ENCODE measurements at places on chromosomes 3 and 15. TPM values are rescaled to one million over a fixed set of nuclear protein-coding genes. Genes with fewer than 3 reads are reported as not detected.

NEIL1 gene
- total RNA-seq = 1.7 TPM

SH3GL3 gene
- total RNA-seq = not detected

DNAH12 gene
- total RNA-seq = 0.28 TPM

ARGFX gene
- total RNA-seq = not detected

RHCG gene
- total RNA-seq = under 0.01 TPM

CPLX3 gene
- not detected for total RNA-seq

CLEC3B gene
- 23.7 TPM for total RNA-seq

RUVBL1 gene
- total RNA-seq = 47.1 TPM

MOBP gene
- under 0.01 TPM for total RNA-seq

KLHL40 gene
- total RNA-seq = not detected

ZIC4 gene
- not detected for total RNA-seq

USP13 gene
- total RNA-seq = 17.4 TPM

SPG21 gene
- total RNA-seq = 62.5 TPM

C3orf62 gene
- total RNA-seq = 0.28 TPM

CADPS gene
- total RNA-seq = 0.85 TPM

TNNC1 gene
- 2.5 TPM for total RNA-seq

SCG5 gene
- total RNA-seq = 54.4 TPM

ST6GAL1 gene
- total RNA-seq = 11.6 TPM

GABRA5 gene
- 0.28 TPM for total RNA-seq

PRR20G gene
- not detected for total RNA-seq

PXK gene
- total RNA-seq = 14.2 TPM

SLC12A1 gene
- under 0.01 TPM for total RNA-seq
